SK-N-SH treated with all-trans-retinoic acid at 6 μM for 48 hours (cell line): ENCODE measurements at places on chromosomes 7 and 10.

DNA sequence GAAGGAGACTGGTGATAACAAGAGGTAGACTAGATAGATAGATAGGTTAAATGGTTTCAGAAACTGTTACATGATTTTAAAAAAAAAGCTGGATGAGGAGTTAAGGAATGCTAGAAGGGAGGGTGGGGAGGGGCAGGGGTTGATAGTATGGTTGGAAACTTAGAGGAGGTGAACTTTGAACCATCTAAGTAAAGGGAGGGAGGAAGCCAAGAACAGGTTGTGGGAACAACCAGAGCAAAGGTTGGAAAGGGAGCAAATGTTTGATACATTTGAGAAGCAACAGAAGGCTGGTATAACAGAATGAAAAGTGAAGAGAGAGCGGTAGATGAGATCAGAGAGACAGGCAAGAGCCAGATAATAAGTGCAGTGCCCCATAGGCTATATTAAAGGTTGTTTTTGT lies 224.8 kb downstream of the FOXP2 start:
- no peak for ATAC-seq

- ATAC-seq: no peak
Observed at GRCh38 chr7:52151559-52151958, 835.0 kb upstream of the COBL start.

DNA sequence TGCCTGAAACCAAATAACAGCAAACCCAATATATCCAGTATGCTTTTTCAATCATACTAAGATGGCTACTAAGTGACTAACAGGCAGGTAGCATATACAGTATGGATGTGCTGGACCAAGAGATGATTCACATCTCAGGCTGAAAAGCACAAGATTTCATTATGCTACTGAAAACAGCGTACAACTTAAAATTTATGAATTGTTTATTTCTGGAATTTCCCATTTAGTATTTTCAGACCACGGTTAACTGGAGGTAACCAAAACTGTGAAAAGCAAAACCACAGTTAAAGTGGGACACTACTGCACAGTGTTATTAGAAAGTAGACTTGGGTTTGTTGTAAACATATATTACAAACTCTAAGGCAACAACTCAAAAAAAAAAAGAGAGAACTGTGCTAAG lies 91.5 kb downstream of the KMT2C start:
- no peak for ATAC-seq

- no peak for ATAC-seq
Observed at GRCh38 chr7:8070451-8071180, 102.0 kb downstream of the GLCCI1 start.

DNA sequence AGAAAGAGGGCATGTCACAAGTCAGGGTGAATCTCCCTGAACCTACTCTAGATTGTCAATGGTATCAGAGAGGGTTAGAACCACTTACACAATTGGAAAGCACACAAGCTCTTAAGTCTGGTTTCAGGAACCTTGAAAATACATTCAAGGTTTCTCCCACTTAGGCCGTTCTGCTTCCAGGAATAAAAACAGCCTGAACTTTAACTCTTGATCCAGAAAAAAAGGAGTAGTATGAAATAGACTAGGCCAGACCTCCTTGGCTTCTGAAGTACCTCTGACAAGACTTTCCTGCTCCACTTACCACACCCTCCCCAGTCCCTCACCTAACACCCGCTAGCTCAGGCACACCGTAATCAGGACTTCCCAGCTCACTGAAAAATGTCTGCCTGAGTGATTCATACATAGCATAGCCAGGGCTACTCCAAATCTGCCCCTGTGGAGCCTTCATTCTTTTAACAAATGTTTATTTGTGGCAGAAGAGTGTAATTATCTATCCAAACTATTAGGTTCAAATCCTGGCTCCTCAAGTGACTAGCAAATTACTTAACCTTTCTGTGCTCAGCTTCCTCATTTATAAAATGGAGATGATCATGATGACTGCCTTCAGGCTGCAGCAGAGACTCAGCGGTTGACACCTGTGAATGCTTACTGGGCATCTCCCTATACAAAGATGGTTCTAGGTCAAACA lies 30.3 kb upstream of the IL6 start:
- peak; percentile 73 for ATAC-seq

- no peak for ATAC-seq
Observed at GRCh38 chr10:128364631-128365030, 238.4 kb upstream of the MKI67 start.

DNA sequence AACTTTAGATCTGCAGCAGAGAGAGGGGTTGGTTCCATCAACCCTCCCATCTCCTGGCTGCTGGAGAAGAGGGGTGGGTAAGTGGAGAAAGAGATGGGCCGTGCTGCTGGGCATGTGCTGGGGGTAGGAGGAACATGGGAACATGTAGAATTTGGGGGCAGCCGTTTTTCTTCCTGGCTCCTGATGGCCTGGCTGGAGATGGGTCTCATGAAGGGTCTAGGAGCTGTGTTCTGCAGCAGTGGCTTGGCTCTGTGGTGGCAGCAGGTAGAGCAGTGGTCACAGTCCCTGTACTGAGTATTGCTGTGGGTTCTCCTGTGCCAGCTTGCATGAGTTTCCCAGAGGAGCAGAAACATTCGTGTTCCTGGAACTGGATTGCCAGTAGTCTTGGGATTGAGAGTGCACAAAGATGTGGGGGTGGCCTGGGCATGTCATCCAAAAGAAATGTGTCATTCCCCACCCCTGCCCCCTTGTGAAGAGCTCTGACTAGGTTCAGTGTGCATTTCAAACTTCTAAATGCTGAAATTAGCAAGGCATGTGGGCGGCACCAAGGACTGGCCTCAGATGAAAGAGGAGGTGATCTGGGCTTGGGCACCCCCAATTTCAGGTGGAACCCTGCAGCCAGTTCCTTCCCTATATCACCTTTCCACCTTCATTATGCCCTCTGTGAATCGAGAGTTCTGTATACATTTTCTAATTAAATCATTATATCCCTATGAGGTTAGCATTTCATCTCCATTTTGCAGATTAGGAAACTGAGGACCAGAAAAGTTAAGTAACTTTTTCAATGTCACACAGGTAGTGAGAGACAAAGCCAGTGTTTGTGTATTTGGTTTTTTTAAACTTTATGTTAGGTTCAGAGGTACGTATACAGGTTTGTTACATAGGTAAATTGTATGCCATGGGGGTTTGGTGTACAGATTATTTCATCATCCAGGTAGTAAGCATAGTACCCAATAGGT lies 2.1 kb downstream of the CHST3 start:
- ATAC-seq: no peak

DNA sequence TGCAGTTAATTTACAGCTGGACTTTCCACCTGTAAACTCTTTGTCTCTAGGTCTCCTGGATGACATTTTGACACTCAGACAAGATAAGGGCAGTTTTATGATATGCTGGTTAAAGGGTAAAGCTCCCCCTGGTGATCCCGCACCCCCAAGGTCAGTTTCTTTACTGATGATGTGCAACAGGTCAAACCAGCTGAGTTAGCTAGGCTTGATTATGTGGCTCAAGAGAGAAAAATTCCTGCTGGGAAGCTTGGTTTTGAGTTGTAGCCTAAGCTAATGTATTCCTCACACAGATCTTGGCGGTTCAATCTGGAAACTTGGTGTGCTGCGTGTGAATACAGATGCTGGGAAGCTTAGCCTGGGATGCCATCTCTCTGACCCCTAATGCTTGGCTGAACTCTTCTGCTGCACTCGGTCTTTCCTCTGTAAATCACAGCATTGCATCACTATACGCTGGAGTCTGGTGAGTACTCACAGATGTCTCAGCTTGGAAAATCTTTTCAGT lies 11.4 kb upstream of the AKR1D1 start:
- ATAC-seq: no peak

DNA sequence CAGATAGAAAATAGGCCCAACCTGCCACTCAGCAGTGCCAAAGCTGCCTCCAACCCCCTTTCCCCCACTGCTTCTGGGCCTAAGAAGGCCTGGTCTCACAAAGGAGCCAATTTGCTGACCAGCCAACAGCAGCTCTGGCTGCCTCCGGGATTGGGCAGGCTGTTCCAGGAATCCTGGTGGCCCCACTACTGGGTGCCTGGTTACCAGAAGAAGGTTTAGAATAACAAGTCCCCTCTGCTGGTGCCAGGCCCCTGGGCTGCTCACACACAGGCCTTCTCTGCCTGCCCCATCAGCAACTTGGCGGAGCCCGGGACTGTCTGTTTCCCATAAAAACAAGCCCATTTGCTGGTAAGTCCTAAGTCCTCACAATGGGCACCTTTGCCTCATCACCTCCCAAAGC lies 1.2 kb downstream of the PHKG1 start:
- peak; percentile 50 for ATAC-seq

DNA sequence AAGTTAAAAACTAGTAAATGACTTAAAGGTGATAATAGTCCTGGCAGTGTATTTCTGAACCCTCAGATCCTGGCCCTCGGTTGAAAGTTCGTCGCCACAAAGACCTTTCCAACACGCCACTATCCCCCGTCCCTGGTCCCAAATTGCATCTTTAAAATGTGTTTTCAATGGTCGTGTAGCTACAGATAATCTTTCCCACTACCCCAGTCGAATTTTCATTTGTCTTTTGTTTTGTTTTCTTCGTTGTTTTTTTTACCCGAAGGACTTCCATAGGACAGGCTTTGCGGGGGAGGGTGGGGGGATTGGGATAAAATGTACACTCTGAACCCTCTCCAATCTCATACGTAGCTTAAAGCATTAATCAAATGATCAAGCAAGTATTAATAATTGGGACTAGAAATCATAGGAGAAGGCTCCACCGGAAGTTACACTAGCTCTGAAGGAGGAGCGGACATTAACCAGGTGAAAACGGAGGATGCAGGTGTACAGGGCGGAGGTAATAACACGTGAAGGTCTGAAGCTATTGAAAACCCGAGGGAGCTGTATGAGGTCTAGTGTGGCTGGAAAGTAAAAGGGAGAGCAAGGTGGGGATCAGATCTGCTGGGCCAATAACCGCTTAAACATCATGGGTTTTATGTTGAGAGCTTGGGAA lies 32.8 kb upstream of the PHF14 start:
- ATAC-seq: no peak

DNA sequence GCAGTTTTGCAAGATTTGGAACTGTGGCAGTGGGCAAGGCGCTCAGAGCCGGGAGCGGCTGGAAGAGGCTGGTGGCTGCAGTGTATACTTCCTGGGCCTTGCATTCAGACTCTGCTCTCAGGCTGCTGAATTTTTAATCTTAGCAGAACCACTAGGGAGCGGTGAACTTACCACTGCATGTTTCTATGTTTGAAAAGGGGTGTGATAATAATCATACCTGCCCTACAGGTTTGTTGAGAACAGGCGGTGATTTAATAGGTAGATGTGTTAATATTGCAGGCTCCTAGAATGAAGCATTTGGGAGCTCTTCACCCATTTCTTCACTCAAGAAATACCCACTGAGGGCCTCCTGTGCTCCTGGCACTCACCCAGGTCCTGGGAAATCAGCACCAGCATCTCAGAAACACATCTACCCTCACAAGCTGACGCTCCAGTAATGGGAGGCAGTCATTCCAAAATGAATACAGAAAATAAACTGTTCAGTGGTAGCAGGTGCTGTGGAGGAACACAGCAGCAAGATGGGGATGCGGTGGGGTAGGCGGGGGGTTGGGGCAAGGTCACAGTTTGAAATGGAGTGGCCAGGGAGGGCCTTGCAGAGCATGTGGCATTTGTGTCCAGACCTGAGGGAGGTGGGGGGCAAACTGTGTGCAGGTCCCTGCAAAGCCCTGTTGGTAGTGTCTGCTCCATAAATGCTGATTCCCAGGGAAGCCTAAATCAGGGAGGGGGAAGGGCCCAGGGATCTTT lies 41.0 kb downstream of the VWA2 start:
- ATAC-seq: no peak

GRCh38 chr10:29636178-29636577 lies 1.4 kb upstream of the SVIL start:
- ATAC-seq: peak; percentile 48

DNA sequence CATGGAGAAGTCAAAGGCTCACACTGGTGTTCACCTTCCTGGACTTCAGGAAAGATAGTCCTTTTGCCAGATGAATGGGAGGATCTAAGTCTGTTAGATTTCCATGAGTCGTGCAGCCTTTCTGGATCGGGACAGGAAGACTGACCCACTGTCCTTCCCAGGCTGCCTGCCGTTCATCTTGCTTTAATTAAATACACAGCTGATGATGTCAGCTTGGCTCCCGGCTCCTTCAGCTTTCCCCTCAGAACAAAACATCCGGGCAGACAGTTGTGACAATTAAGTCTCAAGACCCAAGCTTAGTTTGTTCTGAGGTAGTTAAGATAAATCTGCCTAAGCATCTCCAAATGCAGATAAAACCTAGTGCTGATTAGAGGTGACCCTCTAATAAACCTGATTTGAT lies 58.6 kb downstream of the AUTS2 start:
- ATAC-seq: peak; percentile 85

DNA sequence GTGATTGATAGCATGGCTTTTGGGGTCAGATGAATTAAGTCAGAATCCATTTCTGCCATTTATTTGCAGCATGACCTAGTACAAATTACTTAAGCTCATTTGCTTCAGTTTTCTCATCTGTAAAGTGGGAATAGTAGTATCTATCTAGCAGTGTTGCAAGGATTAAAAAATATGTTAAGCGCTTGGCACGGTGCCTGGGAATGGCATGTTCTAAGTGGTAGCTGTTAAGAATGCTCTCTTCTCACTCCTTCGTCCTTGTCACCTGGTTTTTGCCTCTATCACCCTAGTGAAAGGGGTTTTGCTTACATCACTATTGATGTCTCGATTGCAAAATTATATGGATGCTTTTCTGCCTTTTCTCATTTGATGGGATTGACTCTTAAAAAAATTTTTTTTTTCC lies 7.4 kb downstream of the TMEM248 start:
- ATAC-seq: no peak

GRCh38 chr7:159195946-159196345 lies 51.3 kb upstream of the VIPR2 start:
- no peak for ATAC-seq

GRCh38 chr7:123433665-123434064 lies 100.7 kb downstream of the IQUB start:
- ATAC-seq: no peak

- ATAC-seq: no peak
Observed at GRCh38 chr10:102962267-102962666, 44.2 kb downstream of the CNNM2 start.

GRCh38 chr7:141407893-141408292 lies 143.3 kb upstream of the AGK start:
- ATAC-seq: no peak

DNA sequence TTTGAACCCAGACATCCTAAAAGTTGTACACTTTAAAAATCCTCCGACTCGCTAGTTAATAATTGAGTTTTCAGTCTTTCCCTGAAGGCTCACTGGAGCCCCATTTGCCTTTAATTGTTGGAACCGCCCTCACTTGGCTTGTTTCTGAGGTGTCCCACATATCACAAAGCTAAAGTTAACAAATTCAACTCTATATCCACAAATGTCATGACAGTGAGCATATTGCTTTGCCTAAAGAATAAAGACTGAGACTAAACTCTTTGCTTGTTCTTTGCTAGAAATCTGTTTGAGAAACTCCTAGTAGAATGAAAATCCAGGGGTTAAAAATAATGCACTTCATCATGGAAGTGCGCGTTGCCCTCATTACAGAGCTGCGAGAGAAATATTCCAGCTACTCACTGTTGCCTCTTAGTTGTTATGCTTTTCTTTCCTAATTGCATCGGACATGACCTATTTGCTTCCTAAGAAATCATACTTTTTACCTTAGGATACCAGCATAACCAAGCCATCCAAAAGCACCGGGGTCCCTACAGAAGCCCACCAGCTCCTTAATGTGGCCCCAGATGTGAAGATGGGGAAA lies 752 bp downstream of the THSD7A start:
- peak; percentile 37 for ATAC-seq
